ENCODE measurements at places on chromosomes 6 and 20. TPM values are rescaled to one million over a fixed set of nuclear protein-coding genes. Genes with fewer than 3 reads are reported as not detected.

DNA sequence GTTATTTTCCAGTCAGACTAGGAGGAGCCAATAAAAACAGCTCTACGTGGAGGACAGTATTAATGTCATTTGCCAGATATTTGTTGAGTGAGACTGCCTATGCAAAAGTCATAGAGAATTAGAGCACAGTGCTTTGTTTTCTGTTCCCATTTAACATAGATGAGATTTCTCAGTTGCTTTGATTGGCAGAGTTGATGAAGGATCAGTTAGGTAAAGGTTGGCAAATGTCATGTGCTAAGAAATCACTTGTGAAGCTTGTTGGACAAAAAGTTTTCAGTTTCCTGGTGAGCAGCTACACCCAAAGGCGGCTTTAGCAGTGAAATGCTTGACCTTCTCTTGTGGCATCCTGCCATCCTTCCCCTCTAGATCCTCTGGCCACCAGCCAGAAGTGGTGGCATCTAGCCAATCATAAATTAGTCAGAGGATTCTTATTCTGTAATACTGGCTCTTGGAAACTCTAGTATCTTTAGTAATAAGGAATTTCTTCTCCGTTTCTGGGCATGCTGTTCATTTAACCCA is 37.0 kb downstream of the BCKDHB start:
- peak; percentile 85 for DNase-seq

- DNase-seq: peak; percentile 38
These were observed 990 bp downstream of the BPI start for GRCh38 chr20:38304845-38305447.

GRCh38 chr20:1376408-1377270 is 16.2 kb downstream of the FKBP1A start:
- no peak for DNase-seq

GRCh38 chr20:32972181-32973076 is 31.8 kb downstream of the SUN5 start:
- DNase-seq: no peak

GRCh38 chr6:157755032-157755745 is 67.9 kb upstream of the SNX9 start:
- peak; percentile 32 for DNase-seq

GRCh38 chr6:38306931-38307330 is 332.8 kb downstream of the BTBD9 start:
- no peak for DNase-seq

- DNase-seq: no peak
These were observed 77.0 kb downstream of the PLCB1 start for GRCh38 chr20:8209061-8209460.

- no peak for DNase-seq
These were observed 703.4 kb downstream of the EPM2A start for GRCh38 chr6:145031962-145032361.

GRCh38 chr20:59013959-59014608 is 5.1 kb upstream of the TUBB1 start:
- DNase-seq: peak; percentile 81

DNA sequence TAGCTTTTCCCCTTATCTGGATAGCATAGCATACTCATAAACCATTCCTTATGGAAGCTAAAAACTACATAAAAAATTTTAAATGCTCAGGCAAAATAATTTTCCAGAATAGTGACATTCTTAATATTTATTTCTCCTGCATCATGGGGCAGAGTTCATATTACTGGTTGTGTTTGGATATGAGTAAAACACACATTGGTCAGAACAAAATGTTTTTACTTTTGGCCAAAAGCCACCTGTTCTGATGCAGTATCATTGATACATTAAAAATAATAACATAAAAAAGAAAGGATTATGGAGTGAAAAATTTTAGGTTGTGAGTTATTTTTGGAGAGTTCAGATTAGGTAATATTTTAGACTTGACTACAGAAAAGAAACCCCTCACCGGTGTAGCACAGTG is 33.6 kb downstream of the TRAM2 start:
- peak; percentile 68 for DNase-seq

GRCh38 chr6:118537574-118537973 is 10.5 kb upstream of the PLN start:
- DNase-seq: no peak

- no peak for DNase-seq
These were observed 75.2 kb downstream of the YTHDF1 start for GRCh38 chr20:63140514-63141433.

GRCh38 chr6:167093922-167094432 is 28.9 kb upstream of the CCR6 start:
- DNase-seq: no peak

DNA sequence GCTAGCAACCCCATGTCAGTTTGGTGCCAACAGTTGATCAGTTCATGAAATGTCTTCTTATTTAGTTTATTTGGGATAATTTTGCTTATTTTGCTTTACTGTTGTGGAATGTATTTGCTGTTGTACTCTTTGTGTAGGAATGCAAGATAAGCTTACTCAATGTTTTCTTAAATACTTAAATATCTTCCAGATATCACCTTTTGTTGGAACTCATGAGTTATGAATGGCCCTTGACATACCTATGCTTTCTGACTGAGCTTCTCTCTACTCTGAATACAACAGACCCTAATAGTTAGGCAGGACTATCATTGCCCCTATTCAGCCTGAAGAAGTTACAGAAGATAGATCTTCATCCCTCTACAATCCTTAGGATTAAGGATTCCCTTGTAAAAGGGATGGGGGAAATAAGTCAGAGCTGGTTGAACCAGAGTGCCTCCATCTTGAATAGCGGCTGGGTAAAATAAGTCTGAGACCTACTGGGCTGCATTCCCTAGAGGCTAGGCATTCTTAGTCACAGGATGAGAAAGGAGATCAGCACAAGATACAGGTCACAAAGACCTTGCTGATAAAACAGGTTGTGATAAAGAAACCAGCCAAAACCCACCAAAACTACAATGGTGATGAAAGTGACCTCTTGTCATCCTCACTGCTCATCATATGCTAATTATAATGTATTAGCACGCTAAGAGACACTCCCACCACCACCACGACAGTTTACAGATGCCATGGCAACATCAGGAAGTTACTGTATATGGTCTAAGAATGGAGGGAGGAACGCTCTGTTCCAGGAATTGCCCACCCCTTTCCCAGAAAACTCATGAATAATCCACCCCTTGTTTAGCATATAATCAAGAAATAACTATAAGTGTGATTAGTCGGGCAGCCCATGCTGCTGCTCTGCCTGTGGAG is 196.9 kb downstream of the AKAP7 start:
- DNase-seq: no peak

DNA sequence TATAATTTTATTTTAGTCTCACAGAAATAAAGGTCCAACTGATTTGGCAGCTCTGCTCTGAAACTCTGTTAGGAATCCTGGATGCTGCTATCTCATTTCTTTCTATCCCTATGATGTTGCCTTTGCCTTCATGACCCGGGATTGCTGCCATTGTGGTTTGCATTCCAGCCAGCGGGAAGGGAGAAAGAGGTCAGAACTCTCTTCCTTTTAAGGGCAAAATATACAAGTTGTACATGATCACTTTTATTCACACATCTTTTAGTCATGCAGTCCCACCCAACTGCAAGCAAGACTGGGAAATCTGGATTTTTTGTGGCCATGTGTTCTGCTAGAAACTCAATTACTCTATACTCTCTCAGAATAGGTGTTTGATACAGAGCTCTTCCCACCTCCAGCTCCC is 263.1 kb upstream of the ZFP64 start:
- DNase-seq: peak; percentile 80

- peak; percentile 41 for DNase-seq
These were observed 130.7 kb downstream of the RNASET2 start for GRCh38 chr6:166825553-166826145.

DNA sequence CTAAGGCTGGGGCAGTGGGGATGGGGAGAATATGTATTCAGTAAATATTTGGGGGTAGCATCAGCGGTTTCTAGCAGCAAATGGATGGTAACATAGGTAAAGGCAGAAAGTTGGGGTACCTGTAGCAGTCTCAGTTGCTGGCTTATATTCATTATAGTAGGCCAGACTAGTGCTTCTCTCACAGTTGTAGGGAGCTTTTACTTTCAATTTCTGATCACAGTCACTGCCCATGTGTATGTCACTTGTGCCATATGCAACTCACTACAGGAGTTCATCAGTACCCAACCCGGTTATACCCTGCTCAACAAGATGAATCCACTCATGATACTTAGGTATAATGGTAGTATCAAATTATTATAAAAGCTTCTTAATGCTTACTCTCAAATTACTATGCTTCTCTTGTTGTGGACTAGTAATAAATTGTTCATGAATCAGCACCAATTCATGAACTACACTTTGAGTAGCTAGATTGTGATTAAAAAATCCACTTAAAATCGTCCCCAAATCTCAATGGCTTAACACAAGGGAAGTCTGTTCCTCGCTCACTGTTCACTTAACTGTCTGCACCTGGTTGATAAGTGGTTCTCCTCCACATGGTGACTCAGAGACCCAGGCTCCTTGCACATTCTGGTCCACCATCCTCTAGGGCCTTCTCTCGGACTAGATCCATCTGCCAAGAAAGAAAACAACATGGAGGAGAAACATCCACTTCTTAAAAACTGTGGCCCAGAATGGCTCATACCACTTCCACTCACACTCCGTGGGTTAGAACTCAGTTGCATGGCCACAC is 31.3 kb upstream of the MYLIP start:
- DNase-seq: no peak

GRCh38 chr20:6008254-6008653 is 45.6 kb downstream of the LRRN4 start:
- peak; percentile 92 for DNase-seq

DNA sequence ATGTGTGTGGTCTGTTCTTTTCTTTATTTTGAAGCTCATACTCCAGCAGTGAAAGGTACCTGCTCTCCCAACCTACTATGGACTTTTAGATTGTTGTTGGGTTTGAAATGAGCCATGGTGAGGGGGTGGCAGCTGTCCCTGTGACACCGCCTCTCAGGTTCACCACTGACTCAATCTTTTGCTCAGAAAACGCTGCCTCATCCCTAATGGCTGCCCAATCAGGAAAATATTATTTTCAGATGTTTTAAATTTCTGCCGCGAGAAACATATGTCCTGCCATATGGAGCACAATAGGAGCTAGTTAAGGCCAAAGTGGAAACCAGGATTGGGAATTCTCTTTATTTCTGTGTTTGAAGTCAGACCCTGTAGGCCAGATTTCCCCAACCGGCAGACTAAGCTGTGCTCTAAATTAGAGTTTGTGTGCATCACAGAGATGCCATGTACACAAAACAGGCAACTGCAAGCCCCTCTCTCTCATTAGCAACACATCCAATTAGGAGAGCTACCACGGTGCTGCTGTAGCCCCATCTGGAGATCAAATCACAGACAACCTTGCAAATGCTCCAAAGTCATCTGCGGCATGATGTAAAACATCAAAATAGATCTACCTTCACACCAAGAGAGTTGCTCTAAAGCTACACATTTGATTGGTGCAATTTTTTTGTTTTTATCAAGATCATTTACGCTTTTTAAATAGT is 144.1 kb upstream of the BACH2 start:
- no peak for DNase-seq

DNA sequence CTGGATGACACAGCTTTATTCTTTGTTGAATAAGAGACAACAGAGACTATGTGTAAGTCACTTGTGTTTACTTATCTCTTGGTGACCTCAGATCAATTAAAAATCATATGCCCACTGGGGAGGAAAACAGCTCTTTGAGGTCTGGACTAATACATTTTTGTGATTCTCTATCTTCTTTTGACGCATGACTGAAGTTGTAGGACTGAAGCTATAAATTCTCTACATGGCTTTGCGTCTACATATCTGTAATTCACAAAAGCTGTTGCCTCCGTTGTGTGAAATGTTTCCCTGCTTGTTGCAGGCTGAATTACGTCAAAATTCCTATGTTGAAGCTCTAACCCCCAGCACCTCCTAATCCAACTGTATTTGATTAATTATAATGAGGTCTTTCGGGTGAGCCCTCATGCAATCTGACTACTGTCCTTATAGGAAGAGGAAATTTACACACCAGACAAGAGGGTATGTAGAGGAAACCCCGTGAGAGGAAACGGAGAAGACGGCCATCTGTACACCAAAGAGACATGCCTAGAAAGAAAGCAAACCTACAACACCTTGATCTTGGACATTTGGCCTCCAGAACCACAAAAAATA is 481.6 kb downstream of the PRKN start:
- DNase-seq: no peak

GRCh38 chr6:129766959-129767728 is 57.2 kb upstream of the ARHGAP18 start:
- peak; percentile 77 for DNase-seq

DNA sequence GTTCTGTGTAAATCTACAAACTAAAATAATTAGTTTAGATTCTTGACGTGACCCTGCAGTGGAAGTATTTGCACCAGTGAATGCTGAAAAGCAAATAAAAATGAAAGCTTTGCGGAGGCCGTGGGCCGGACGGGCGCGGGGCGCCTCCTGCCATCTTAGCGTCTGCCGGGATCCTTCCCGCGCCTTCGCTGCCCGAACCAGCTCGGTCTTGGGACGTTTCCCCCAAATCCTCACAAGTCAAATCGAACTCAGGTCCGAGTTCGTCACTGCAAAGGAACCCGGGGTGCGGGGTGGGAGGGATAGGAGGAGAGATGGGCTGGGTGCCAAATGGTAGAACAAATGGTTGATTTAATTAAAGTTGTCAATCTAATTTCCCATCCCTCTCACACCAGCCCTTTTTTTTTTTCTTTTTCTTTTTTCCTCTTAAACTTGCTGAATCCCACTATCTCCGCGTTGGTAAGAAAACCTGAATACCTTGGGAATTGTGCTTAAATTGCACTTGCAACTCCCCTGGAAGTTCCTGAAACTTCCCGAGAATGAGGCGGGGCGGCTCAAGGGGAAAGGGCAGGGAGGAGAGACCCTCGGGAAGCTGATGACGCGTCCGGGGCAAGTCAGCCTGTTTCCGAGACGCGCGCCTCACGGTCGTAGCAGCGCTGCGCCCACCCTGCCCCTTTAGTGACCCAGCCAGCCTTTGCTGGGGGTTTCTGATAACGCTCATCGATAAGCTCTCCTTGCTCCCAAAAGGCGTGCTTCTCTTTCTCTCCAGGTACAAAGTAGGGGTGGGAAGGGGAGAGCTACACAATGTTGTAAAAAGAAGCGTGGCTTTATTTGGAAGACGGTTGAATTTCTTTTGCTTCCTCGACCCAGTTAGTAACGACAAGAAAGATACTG is 1.8 kb downstream of the GJA1 start:
- DNase-seq: peak; percentile 40

- DNase-seq: no peak
These were observed 23.6 kb upstream of the LMBRD1 start for GRCh38 chr6:69820438-69820837.

Gene PKIB
- 13.1 TPM for total RNA-seq

Gene MBOAT1
- total RNA-seq: 4.7 TPM

Gene CLPSL2
- total RNA-seq: not detected

Gene SLC4A11
- total RNA-seq: 0.28 TPM

Gene NFKBIL1
- 10.8 TPM for total RNA-seq

Gene GSTA2
- not detected for total RNA-seq

Gene MDFI
- total RNA-seq: 0.28 TPM

Gene HLA-DPB1
- 5.8 TPM for total RNA-seq
